Osteoblast (primary cell): ENCODE measurements at places on chromosomes 6 and 20. TPM values are rescaled to one million over a fixed set of nuclear protein-coding genes. Genes with fewer than 3 reads are reported as not detected.

GRCh38 chr6:149896491-149896890, 1.4 kb downstream of the RAET1E start:
- peak; percentile 81 for DNase-seq

GRCh38 chr6:25699649-25700048, 47.6 kb downstream of the SCGN start:
- DNase-seq, result no peak

- no peak for DNase-seq
Measured at GRCh38 chr6:163419413-163420288, 5.1 kb downstream of the QKI start.

GRCh38 chr6:149031859-149032598, 285.2 kb downstream of the UST start:
- peak; percentile 90 for DNase-seq

GRCh38 chr6:80142586-80142985, 36.1 kb downstream of the BCKDHB start:
- DNase-seq, result no peak

GRCh38 chr6:101490857-101491256, 97.3 kb downstream of the GRIK2 start:
- DNase-seq, result no peak

GRCh38 chr6:63121166-63121565, 90.1 kb upstream of the FKBP1C start:
- DNase-seq, result no peak

- peak; percentile 81 for DNase-seq
Measured at GRCh38 chr20:39268981-39269461, 306.9 kb downstream of the DHX35 start.

GRCh38 chr6:35030099-35030498, 111.0 kb downstream of the TCP11 start:
- no peak for DNase-seq

- no peak for DNase-seq
Measured at GRCh38 chr20:52294106-52294628, 102.6 kb upstream of the ZFP64 start.

DNA sequence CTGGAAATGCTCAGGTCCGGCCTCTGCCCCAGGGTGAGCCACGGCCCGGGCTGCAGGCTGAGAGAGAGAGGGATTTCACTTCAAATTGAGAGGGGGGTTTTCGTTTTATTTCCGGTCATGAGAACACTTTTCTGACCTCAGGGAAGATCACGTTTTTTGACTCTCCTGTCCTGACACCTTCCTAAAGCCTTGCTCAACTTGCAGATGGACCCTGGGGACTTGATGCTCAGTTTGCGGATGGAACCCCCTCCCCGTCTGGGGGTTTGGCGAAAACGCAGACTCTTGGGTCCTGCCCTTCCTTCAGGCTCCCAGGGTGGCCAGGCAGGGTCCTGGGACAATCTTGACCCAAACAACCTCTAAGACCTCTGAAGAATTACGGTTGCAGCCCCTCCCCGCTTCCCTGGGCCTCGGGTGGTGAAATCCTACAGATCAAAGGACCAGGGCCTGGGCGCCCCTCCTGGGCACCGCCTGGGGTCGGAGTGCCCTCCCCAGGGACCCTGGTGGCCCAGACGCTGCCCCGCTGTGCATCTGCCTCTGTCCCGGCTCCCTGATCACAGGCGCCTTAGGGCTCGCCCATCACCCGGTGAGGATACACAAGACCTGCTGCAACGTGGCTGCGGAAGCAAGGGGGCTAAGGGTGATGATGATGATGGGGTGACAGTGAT, 148.2 kb downstream of the ERMARD start:
- DNase-seq, result peak; percentile 66

DNA sequence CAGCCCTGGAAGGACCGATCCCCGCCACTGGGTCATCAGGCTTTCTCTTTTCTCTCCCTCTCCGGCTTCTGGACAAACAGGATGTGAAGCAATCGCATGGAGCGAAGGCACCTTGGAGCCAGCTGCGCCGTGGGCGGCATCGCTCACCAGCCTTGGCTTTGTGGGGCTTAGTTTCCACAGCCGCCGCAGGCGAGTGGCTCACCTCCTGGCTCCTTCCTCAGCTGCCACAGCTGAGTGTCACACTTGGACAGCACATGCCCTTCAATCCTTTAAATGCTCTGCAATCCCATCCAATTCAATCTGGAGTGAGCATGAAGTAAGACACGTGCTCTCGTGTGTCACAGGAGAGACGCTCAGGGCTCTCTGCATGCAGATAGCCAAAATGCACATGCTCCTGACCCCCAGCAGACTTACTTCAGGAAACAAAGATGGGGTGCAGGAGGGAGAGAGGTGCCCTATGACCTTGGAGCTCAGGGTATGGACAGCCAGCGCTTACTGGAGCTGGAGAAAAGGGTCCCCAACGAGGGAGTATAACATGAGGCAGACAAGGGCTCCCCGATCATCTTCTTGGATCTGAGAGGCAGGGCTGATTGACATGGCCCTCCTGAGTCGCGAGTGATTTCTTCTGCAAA, 70.9 kb downstream of the BMP7 start:
- no peak for DNase-seq

DNA sequence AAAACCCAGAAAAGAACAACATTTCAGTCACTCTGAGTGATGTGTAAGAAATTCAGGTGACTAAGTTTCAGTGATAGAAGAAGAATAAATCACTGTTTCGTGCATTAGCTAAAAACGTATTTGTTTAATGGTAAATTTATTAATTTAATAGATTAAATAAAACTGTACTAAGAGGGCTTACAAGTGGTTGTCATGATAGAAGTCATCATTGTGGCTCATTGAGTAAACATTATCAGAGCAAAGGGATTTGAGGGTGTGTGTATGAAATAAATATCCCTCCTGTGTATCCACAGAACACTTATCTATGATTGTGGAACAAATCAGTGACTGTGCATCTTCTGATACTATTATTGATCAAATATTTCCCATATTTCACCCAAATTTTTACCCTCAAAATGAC, 40.1 kb downstream of the THEMIS start:
- no peak for DNase-seq

Gene TP53TG5
- not detected in 2 replicates for total RNA-seq

Gene PKIB
- total RNA-seq, result 0.72 and 3.5 TPM in 2 replicates

Gene SEMG1
- total RNA-seq, result not detected in 2 replicates

Gene RNF217
- 22.8 and 24.8 TPM in 2 replicates for total RNA-seq

Gene CD93
- total RNA-seq, result not detected in 2 replicates

Gene MAP3K5
- total RNA-seq, result 7.4 and 8.3 TPM in 2 replicates

Gene CHRNA4
- not detected in 2 replicates for total RNA-seq

Gene SLC18B1
- total RNA-seq, result 6.9 and 8.3 TPM in 2 replicates
